ENCODE measurements at places on chromosomes 5 and 9.

DNA sequence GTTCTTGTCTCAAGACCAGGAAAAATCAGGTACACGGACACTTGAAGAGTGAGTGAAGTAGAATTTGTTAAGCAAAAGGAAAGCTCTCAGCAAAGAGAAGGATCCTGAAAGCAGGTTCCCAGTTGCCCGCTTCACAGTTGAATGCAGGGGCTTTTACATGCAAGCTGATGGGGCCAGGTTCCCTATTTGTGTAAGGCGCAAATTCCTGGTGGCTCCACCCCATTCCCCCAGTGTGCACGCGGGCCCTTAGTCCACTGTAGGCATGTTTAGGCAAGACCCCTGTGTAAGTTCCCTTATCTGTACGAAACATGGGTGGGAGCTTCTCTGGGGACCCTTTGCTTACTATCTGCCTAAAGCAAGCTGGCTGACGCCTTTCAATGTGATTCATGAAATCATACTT, 2.7 kb upstream of the AGTPBP1 start:
- DNase-seq: no peak

DNA sequence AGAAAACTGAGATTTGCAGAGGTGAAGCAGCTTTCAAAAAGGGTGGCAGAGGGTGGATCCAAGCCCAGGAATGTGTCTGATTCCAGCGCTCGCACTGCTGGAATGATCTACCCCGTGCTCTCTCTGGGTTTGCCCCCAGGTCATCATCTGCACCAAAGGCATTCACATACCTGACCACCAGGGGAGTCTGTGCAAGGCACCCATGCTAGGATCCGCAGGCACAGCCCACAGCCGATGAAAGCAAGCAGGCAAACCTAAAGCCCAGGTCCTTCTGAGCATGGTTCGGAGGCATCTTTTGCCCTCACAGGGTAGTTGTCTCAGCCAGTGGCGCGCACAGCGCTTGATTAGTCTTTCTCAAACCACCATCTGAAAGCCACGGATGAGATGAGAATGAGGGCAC, 56.6 kb downstream of the TEK start:
- DNase-seq: no peak

- DNase-seq: no peak
Observed at GRCh38 chr5:31459594-31459993, 72.3 kb downstream of the DROSHA start.

DNA sequence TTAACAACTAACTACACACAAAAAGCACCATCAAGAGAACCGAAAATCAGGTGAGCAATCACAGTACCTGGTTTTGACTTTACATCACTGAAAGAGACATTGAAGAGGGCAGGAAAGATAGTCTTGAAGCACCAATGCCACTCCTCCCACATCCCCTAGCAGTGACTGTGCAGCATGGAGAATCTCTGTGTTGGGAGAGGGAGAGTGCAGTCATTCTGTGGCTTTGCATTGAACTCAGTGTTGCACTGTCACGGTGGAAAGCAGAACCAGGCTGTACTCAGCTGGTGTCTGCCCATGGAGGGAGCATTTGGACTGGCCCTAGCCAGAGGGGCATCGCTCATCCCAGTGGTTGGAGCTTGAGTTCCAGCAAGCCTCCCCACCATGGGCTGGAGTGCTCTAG, 40.4 kb downstream of the C5 start:
- no peak for DNase-seq

DNA sequence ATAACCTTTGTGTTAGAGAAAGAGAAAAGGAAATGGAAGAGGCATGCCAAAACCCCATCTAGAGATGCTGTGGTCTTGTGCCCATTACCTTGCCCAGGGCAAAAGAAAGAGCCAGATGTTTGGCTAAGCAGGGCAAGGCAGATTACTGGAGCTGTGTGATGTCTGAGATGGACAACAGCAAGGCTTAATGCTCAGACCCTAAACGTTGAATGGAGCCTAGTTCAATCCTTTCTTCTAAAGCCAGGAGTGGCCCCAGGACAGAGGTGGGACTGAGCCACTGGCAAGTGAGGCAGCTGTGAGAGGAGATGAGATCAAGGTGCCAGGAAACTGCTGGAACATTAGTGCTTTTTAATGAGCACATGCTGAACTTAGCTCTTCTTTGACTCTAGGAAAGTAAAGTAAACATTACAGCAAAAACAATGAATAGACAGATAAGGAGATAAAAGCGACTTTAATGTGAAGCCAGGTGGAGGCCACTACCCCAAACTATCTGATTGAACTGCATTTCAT, 143.0 kb upstream of the EGFLAM start:
- DNase-seq: no peak
